ENCODE measurements at places on chromosomes 4 and X. TPM values are rescaled to one million over a fixed set of nuclear protein-coding genes. Genes with fewer than 3 reads are reported as not detected.

The WAS gene
- 0.65 TPM for polyA plus RNA-seq

- DNase-seq: no peak
Observed at GRCh38 chr4:103673983-103674382, 45.8 kb downstream of the TACR3 start.

DNA sequence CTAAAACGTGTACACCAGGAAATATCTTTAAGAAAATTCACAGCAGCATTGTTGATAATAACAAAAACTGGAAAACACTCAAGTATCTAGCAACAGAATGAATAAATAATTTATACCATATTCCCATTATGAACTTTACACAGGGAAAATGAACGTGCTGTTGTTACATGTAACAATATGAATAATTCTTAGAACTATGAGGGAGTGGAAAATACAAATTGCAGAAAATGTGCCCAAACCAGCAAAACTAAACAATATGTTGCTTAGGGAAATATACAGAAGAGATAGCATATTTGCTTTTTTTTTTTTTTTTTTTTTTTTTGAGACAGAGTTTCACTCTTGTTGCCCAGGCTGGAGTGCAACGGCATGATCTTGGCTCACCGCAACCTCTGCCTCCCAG is 14.8 kb upstream of the FAT1 start:
- DNase-seq: no peak

GRCh38 chr4:18454349-18454748 is 432.8 kb upstream of the LCORL start:
- no peak for DNase-seq

The ESX1 gene
- not detected for polyA plus RNA-seq

- DNase-seq: no peak
Observed at GRCh38 chr4:120000591-120001296, 65.9 kb downstream of the MAD2L1 start.
